ENCODE measurements at places on chromosomes 7 and 10.

DNA sequence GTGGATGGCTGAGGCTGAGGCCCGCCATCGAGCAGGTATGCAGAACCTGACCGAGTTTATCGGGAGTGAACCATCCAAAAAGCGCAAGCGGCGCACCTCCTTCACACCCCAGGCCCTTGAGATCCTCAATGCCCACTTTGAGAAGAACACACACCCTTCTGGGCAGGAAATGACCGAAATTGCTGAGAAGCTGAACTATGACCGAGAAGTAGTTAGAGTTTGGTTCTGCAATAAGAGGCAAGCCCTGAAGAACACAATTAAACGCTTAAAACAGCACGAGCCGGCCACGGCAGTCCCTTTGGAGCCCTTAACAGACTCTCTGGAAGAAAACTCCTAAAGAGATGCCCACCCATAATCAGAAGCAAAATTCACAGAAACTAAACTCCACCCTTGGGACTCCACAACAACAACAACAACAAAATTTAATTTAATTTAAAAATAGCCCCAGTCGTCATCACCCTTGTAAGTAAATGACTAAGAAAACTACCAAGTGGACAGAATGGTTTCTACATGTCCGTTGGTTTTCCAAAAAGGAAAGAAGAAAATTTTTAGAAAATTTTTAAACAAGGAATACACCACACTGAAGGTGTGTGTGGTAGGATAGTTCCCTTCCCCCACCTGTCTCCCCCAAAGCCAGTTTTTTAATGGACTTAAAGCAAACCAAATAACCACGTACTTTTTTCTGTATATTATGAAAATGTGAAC is 101.7 kb upstream of the YAE1 start:
- DNase-seq: no peak

DNA sequence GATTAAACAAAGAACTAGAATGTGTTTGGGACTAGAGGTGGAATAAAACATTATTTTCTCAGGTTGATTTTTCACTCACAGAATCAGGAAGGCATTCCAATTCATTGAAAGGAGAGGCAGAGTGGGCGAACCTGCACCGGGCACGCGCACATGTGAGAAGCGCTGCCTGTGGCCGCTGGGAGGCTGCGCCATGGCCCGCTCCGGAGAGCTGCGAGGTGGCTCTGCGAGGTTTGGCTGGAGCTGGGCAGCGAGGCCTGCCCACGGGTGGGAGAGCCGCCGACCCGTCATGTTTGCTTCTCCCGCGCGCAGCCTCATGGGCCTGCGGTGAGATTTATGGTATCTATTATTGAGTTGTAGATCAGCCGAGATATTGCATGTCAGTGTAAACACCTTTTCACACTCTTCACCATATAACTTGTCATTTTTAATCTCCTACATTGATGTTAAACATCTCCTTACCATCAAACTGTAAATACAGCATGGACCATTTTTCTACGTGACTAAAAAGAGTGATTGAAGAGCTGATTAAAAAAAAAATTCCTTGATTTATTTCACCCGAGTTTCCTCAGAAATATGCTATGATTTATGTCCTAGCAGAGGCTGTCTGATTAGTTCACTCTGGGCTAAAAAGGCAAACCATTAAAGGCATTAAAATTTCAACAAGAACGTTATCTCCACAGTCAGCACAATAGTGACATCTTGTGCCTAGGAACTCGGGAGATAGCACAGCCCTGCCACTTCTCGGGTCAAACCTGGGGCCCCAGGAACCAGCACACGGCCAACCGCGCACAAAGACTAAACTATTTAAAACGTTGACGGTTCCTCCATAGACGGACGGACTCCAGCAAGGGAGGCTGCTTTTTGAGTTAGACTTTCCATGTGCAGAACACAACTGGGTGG is 96.6 kb upstream of the RNF32 start:
- no peak for DNase-seq

GRCh38 chr7:30140456-30140855 is 5.7 kb downstream of the MTURN start:
- no peak for DNase-seq

GRCh38 chr10:88062385-88062784 is 199.0 kb downstream of the PTEN start:
- no peak for DNase-seq

Measured in activated T-helper 1 cell treated with anti-CD3 and anti-CD28 coated beads, Interleukin-2, amount 50 U/mL, for 16 hours (primary cell).